ENCODE measurements at places on chromosomes 16 and 17.

DNA sequence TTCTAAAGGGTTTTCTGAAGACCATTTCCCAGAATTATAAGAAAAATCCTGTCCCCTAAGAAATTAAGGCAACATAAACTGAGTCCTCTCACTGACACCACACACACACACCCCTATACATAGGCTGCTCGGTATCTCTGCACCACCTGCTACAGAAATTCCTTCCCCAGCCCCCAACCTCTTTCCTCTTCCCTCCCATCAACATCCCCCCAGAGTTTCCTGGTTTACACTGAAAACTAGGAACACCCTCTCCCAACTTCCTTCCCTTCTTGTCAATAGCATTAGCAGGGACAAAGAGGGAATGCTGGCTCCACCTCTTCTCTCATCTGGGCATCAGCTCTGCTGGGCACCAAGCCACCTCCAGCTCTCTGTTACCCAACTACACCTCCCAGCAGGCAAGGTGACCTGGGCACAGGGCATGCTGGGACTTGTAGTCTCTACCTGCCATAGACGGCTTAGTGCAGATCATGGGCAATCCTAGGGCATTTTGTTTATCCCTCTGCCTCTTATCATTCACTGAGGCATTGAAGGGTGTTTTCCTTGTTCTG is 15.7 kb downstream of the CAVIN1 start:
- no peak for DNase-seq

- no peak for DNase-seq
These were observed 5.1 kb upstream of the EVPL start for GRCh38 chr17:76032073-76032779.

DNA sequence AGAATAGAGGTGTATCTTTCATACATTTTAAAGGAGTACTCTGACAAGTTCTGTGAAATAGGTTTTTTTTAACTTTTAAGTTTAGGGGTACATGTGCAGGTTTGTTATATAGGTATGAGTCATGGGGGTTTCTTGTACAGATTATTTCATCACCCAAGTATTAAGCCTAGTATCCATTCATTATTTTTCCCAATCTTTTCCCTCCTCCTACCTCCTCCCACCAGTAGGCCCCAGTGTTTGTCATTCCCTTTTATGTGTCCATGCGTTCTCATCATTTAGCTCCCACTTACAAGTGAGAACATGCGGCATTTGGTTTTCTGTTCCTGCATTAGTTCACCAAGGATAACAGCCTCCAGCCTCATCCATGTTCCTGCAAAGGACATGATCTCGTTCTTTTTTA is 175.5 kb downstream of the CYB561 start:
- DNase-seq, result no peak

DNA sequence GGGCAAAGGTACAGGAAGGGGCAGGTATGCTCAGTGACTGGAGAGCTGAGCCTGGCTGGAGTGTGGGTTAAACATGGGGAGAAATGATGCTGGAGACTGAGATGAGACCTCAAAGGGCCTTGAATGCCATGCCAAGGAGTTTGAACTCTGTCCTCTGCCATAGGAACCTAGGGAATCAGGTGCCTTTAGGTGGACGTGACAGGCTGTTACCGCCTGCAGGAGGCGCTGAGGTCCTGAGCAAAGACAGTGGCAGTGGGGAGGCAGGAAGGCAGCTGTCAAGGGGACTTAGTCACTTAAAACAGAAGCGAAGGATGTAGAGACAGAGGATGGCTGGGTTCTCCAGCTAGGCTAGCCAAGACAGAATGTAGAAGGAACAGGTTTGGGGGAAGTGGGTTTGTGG is 9.1 kb downstream of the PSMB3 start:
- no peak for DNase-seq

DNA sequence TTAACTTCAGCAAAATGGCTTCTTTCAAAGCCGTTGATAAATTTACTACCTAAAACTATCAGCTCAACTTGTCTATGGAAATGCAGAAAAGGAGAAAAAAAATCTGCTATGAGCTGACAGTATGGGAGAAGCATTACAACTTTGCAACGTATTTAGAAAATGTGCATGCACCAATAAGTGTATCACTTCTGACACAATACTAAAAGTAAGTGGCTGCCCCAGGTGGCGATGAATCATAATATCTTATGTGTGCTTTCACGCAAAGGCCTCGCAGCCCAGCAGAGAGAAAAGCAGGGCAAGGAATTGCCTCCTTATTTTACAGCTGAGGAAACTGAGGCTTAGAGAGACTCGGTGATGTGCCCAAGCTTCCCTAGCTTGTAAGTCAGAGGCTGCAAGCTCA is 101.8 kb downstream of the SALL1 start:
- no peak for DNase-seq
